ENCODE measurements at places on chromosomes 3 and 15.

GRCh38 chr3:10242182-10243065 is 5.8 kb upstream of the TATDN2 start:
- DNase-seq = peak; percentile 88

DNA sequence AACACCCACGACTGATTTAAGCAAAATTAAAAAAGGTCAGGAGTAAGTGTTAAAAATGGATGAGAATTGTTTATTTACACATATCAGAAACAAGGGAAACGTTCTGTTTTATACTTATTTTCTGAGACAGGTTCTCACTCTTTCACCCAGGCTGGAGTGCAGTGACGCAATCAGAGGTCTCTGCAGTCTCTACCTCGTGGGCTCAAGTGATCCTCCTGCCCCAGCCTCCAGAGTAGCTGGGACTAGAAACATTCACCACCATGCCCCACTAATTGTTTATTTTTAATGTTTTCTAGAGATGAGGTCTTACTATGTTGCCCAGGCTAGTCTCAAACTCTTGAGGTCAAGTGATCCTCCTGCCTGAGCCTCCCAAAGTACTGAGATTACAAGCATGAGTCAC is 1080.3 kb downstream of the ROBO1 start:
- no peak for DNase-seq

- DNase-seq = no peak
These were observed 27.7 kb downstream of the SRPRB start for GRCh38 chr3:133833267-133833666.

GRCh38 chr15:87631775-87632174 is 624.8 kb downstream of the NTRK3 start:
- no peak for DNase-seq

DNA sequence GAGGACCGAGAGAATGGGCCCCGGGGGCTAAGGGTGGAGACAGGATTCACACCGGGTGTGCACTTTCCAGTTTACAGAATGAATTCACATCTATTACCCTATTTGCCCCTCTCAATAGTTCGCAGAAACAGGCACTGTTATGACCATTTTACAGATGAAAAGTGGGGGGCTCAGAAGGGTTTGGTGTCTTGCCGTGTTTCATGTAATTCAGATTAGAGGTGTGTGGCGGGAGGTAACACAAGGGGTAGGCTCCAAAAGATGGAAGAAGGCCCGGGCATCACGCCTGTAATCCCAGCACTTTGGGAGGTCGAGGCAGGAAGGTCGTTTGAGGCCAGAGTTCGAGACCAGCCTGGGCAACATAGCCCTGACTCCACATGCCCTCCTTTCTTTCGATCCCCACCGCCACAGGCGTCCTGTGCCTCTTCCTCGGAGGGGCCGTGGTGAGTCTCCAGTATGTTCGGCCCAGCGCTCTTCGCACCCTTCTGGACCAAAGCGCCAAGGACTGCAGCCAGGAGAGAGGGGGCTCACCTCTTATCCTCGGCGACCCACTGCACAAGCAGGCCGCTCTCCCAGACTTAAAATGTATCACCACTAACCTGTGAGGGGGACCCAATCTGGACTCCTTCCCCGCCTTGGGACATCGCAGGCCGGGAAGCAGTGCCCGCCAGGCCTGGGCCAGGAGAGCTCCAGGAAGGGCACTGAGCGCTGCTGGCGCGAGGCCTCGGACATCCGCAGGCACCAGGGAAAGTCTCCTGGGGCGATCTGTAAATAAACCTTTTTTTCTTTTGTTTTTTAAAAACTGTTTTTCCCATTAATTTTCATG is 3.4 kb downstream of the DUOXA2 start:
- DNase-seq = no peak

GRCh38 chr15:100525436-100525835 is 3.3 kb downstream of the CERS3 start:
- no peak for DNase-seq

- peak; percentile 98 for DNase-seq
These were observed 149.6 kb downstream of the MAGI1 start for GRCh38 chr3:65888980-65889706.
